T-cell (primary cell): ENCODE measurements at places on chromosomes 1 and 21. TPM values are rescaled to one million over a fixed set of nuclear protein-coding genes. Genes with fewer than 3 reads are reported as not detected.

TRIM45 gene
- total RNA-seq = 0.26 TPM

TLR5 gene
- total RNA-seq = 8.0 TPM

ZSCAN20 gene
- total RNA-seq = 2.7 TPM

TNFSF18 gene
- not detected for total RNA-seq

KIF21B gene
- total RNA-seq = 106 TPM

TMPRSS15 gene
- total RNA-seq = not detected
